Glomerular endothelial cell (primary cell): ENCODE measurements at places on chromosomes 3 and 15. TPM values are rescaled to one million over a fixed set of nuclear protein-coding genes. Genes with fewer than 3 reads are reported as not detected.

The BCL2A1 gene
- total RNA-seq, result not detected in 2 replicates

The ANKRD34C gene
- not detected in 2 replicates for total RNA-seq

The MYEF2 gene
- 21.9 and 29.1 TPM in 2 replicates for total RNA-seq

The SUSD5 gene
- 2.5 and 15.8 TPM in 2 replicates for total RNA-seq

The ROBO1 gene
- total RNA-seq, result 35.2 and 39.3 TPM in 2 replicates

The LPP gene
- total RNA-seq, result 77.0 and 132 TPM in 2 replicates

The RAD51 gene
- total RNA-seq, result 3.4 and 4.7 TPM in 2 replicates

The PLA1A gene
- 2.8 and 7.8 TPM in 2 replicates for total RNA-seq

The FSIP1 gene
- 0.06 and 0.73 TPM in 2 replicates for total RNA-seq

The CELSR3 gene
- 1.1 and 2.2 TPM in 2 replicates for total RNA-seq

The GPR171 gene
- not detected in 2 replicates for total RNA-seq

The CD86 gene
- not detected in 2 replicates for total RNA-seq

The BLOC1S6 gene
- 45.6 and 47.2 TPM in 2 replicates for total RNA-seq

The PLSCR4 gene
- total RNA-seq, result 56.9 and 61.9 TPM in 2 replicates

The ROPN1B gene
- not detected in 2 replicates for total RNA-seq

The AADACL2 gene
- not detected in 2 replicates for total RNA-seq

The PBRM1 gene
- total RNA-seq, result 56.9 and 78.4 TPM in 2 replicates

DNA sequence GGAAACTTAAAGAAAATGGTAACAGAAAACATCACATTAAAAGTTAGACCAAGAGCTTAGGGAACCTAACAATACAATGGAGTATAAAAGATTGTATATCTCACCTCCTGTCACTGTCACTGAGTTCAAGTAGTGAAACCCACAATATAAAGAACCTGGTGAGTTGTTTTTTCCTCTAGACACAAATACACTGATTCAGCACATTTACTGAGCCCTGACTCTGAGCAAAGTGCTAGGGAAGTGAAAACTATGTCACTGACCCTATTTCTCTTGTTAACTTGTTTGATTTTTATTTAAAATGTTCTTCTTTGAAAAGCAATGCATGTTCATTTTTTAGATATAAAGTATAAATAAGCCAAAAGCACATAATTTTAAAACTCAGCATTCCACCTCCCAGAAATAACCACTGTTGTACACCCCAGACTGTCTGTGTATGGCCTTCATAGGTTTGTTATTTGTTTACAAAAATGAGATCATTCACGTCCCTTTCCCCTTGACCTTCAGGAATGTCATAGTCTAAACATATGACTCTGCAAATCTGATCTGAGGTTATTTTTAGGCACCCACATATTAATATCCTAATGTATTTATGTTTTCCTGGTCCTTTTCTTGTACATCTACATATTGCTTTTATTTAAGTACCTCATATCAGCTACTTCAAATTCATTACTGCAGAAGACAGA, 69.2 kb upstream of the CSTA start:
- DNase-seq, result no peak

DNA sequence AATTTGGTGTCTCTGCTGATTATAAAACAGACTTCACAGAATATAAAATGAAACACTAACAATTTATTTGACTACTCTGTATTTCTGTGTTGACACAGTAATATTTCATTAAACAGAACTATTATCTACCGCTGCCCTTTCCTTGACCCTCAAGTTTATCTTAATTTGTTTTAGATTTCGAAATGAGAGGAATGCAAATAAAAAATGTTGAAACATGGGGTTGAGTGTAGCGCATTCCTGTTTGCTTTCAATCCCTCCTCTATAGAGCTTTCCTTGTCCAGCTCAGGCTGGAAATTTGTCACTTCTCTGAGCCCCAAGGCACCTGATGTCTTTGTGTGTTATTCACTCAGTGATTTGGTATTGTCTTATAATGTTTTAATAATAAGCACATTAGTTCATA, 550.2 kb downstream of the ZBBX start:
- DNase-seq, result no peak

- no peak for DNase-seq
These were observed 65.3 kb downstream of the MEIS2 start for GRCh38 chr15:37034835-37035748.

DNA sequence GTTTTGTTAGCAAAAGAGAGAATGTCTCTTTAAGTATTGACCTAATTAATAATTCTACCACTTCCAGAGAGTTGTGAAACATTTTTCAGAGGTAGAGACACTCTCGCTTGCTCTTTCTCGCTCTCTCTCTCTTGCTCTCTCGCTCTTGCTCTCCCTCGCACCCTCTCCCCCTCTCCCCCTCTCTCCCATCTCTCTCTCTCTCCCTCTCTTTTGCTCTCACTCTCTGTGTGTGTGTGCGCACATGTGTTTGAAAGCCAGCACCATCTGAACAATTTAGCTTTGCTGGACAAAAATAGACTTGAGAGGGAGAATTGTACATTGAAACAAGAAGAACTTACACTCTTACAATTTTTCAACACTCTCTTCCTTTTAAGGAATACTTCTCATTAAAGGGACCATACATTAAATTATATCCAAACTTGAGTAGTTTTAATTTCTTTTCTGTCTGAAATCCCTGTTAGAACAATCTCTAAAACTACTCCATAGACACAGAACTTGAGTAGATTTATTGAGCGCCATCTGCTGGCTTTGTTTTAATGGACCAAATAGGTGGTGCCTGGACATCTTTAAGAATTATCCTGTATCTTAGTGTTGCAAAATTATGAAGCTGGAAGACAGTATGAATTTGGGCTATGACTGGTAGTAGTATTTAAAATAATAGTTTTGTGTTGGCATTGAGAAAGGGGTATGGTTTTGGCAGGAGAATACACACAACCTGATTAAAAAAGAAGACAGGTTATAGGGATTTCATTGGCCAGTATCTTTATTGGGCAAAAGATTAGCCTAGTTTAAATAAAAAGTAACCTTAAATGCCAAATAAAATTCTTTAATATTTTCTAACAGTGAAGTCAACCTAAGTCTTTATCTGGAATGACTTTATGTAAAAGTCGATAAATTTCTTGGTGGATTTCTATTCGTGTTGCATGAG, 124.6 kb downstream of the AKAP13 start:
- no peak for DNase-seq

DNA sequence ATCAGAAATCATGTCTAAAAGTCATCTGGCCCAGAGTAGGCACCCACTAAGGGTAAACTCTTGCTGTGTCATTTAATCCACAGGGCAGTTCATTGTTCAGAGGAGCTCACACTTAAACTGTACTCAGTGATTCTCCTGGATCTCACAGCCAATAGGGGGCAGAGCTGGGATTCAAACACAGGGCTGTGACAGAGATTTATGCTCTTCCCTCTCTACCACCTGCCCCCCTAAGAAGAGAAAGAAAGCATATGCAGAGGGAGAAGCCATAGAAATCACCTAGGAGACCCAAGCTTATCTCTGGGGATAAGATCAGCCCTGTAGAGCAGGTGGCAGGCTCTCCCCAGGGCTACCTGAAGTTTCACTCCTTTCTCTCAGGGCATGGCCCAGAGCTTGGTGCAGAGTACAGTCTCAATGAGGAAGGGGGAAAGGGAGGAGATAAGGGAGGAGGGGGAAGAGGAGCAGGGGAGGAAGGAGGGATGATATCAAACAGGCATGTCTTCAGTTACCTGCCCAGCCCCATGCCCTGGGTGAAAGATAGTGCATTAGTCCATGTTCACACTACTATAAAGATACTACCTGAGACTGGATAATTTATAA, 51.8 kb upstream of the ADPGK start:
- no peak for DNase-seq

DNA sequence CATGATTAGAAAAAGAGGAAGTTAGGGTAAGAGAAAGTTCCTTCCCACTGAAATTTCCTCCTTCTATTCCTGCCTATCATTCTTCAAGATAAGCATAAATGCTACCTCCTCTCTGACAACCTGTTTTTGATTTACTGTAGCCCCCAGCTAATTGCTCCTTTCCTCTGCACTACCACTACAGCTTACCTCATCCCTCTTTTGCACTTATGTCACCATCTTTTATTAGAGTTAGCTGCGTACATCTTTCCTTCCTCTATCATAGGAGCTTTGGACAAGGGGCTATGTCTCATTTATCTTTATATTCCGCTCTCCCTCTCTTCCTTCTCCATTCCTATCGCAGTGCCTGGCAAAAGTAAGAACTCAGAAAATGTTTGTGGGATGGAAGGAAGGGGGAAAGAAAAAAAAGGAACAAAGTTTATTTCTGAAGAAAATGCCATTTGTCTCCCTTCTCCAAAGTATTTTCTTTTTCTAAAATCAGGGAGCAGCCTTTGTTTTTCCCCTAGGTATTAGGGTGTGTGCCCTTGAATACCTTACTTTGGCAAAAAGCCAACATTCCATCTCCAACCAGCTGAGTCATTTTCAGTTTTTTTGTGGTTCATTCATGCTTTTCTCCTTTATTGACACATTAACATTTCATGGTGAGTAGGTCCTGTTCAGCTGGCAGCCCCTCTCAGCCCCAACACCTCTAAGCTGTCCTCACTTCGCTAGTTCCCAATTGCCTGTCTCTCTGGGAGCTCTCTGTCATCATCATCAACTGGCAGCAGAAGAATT, 87.6 kb upstream of the SOX2 start:
- no peak for DNase-seq

DNA sequence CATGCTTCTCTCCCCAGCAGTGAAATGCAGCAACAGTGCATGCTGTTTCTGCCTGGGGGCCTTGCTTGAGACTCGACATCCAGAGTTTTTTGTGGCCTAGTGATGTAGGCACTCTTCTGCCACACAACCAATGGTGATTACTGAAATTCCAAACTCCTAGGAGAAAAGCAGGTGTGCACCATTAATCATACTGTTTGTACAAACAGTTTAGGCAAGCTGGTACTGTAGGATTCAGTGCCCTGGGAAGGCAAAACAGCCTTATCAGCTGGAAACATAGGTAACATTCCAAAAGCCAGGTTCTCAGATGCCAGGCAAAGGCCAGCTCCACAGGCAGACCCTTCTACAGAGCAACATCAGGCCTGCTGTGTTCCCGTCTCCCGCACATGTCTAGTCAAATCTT, 17.5 kb upstream of the RBP1 start:
- no peak for DNase-seq

GRCh38 chr3:65391068-65391467, 647.6 kb downstream of the MAGI1 start:
- DNase-seq, result no peak

DNA sequence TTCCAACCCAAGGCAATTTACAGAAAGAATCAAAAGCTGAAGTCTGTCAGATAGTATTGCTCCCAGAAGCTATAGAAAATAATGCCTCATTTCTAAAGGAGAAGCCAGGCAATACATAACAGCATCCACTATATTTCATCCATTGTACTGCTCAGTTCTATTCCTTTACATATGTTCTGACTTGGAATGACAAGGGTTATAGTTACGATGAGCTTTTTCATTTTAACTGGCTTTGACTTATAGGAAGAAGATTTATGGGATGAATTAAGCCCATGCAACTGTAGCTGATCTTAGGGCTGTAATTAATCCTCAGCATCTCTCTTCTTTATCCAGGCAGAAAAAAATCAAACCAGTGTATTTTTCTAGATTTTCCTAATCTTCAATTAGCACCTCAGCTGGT, 676.3 kb upstream of the CCDC54 start:
- DNase-seq, result no peak

DNA sequence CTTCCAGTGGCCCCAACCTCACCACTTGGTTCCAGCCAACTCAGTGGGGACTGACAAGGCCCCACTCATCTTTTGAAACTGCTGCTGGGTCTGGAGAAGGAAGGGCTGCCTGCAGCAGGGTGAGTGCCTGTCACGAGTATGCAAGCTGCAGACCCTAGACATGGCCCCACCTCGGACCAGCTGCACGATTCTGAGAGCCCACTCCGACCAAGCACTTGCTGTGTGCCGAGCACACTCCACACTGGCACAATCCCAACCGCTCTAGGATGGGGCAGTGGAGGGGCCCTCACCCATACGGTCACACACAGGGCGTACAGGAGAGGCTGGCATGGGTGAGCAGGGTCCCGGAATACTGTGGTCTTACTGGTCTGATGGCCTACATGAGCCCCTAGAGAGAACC, 8.0 kb upstream of the PLXND1 start:
- DNase-seq, result no peak

DNA sequence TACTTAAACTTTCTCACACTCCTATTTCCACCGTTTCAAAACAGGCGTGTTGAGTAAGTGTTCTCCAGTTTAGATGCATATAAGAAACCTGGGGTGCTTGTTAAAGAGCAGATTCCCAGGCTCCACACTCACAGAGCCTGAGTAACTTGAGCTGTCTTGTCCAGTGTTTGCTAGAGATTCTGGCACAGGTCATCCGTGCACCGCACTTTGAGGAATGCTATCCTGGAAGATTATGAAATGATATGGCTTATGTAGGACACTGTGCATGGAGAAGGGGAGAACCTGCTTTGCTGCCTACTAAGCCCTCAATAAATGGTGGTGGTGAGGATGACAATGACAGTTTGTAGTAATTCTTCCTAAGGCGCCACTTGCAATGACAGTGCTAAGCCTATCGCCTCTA, 273.7 kb downstream of the PDZRN3 start:
- DNase-seq, result no peak

- no peak for DNase-seq
These were observed 283.3 kb upstream of the TRIM42 start for GRCh38 chr3:140394488-140395133.

DNA sequence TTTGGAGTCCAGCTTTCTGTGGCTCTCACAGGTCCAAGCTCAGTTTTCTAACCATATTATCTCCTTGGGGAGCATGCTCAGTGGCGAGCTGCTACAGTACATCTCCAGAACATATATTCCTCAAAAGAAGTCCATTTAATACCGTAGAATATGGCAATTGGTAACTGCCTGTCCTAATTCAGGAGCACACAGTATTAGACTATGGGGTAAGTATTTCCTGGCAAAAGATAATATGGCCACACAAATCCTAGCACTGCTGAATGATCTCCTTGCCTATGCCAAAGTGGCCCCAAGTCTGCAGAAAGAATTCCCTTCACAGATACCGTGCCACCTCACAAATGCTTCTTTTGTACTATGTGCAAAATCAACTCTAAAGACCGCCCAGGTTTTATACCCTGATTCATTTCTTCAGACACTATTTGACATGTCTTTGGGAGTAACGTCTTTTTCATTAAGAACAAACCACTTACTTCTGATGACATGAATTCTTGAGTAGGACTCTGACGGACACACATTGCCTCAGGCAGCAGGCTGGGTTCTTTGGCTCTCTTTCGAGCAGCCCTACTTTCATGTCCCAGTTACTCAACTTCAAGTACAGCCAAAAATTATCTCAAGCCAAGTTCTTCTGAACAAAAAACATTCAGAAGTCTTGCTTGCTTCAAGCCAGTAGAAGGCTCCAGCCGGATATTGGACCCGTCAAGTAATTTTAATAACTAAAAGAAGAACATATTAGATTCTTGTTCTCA, 368.3 kb upstream of the DCBLD2 start:
- no peak for DNase-seq

DNA sequence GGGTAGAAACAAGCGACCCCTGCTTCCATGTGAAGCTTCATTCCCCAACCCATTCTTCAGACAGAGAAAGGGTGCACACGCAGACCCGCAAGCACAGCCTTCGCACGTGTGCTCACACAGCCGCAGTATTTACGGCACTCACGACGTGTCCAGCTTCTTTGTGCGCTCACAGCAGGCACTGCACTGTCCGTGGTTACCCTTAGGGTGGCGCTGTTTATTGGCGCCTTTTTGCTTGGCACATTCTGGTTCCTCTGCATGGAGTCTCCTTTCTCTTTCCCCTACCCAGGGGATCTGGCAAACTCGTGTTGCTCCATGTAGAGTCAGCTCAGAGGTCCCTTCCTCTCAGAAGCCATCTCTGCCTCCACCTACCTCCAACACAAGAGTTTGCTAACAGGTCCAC, 115.1 kb downstream of the SLCO3A1 start:
- no peak for DNase-seq

GRCh38 chr3:196144383-196145105, 62.7 kb upstream of the TFRC start:
- DNase-seq, result no peak

GRCh38 chr3:58093574-58094195, 85.5 kb downstream of the FLNB start:
- no peak for DNase-seq
